ENCODE measurements at places on chromosomes 16 and 17.

DNA sequence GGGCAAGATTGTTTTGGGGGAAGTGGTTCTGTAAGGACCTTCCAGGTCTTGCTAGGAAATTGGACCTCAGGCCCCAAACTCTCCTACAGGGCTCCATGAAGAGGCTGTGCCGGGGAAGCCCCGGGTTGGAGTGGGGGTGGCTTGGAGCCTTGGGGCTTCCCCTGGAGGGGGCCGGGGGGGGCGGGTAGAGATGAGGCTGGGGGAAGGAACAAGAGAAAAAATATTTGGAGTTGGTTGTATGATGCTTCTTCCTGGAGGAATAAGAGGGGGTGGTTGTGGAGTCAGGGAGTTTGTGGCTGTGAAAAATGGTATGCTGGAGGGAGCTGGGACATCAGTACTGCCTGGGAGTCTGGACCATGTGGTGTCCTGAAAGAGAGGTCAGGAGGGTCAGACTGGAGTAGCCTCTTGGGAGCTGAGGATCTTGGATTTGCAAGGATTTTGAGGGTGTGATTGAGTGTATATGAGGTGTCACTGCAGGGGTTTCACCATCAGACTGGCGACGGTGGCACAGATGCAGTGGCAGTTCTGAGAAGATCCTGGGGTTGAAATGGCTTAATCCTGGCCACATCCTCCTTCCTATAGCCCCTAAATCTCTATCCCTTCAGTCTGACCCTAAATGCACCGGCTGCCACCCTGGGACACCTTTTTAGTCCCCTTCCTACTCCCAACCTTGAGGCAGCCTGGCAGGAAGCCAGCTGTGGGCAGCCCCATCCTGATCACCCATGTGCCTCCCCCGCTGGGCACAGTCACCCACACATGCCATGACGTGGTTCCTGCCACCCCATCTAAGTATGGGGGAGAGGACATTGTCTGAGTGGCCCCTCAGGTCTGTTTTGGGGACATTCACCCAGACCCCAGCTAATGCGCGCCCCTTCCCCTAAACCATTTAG is 10.9 kb downstream of the RARA start:
- no peak for DNase-seq

DNA sequence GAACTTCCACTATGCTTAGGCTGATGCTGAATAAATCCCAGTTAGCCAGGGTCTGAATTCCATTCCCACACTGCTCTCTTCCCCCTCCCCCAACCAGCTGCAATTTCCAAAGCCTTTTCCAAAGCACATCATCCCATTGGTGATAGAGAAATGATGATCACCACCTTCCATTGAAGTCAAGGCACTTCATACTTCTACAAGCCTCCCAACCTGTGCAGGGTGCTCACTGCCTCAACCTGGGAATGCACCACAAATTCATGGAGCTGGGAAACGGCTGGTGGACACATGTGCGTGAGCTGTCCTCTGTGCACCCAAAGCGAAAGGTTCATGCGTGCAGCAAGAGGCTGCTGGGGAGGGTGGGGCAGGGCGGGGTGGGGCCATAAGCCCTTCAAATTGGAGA is 302.7 kb upstream of the IRX3 start:
- no peak for DNase-seq

GRCh38 chr16:85928401-85928820 is 29.4 kb downstream of the IRF8 start:
- DNase-seq = no peak

- DNase-seq = no peak
These were observed 28.9 kb upstream of the CDH15 start for GRCh38 chr16:89142474-89143195.

GRCh38 chr16:16007743-16008111 is 58.3 kb downstream of the ABCC1 start:
- no peak for DNase-seq

- no peak for DNase-seq
These were observed 44.9 kb downstream of the SMURF2 start for GRCh38 chr17:64617125-64617780.

DNA sequence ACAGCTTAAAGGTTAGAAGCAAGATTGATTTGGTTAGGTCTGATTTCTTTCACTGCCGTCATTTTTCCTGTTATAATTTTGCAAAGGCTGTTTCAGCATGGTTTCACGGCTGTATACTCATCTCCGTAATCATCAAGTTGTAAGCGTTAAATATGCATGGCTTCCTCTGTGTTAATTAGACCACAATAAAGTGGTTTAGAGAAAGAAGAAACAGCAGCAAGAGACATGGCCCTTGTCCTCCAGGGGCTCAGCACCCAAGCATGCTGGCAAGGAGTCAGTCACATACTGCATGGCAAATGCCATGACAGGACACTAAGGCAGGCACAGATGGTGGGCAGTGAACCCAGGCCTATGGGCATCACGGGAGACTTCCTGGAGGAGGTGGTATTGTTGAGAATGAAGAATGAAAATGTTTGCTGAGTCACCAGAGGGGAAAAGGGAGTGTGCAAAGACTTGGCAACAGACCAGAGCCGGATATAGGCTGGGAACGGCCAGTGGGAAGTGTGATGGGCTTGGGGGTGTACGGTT is 61.4 kb upstream of the PLCG2 start:
- no peak for DNase-seq

DNA sequence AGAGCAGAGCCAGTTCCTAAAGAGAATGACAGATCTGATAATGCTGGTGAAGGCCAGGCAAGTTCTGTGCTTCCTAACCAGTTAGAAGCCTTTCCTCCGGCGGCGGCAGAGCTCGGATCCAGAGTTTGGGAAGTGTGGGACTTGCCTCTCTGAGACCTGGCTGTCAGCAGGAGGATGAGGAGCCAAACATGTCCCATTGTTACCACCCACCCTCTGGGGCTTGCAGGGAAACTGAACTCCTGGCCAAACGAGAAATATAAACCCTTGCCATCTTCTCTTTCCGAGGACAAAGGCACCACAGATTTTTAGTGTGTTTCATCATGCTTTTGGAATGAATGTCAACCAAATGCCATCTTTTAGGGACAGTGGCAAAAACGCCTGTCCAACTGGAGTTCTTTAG is 80.2 kb upstream of the SMURF2 start:
- no peak for DNase-seq

DNA sequence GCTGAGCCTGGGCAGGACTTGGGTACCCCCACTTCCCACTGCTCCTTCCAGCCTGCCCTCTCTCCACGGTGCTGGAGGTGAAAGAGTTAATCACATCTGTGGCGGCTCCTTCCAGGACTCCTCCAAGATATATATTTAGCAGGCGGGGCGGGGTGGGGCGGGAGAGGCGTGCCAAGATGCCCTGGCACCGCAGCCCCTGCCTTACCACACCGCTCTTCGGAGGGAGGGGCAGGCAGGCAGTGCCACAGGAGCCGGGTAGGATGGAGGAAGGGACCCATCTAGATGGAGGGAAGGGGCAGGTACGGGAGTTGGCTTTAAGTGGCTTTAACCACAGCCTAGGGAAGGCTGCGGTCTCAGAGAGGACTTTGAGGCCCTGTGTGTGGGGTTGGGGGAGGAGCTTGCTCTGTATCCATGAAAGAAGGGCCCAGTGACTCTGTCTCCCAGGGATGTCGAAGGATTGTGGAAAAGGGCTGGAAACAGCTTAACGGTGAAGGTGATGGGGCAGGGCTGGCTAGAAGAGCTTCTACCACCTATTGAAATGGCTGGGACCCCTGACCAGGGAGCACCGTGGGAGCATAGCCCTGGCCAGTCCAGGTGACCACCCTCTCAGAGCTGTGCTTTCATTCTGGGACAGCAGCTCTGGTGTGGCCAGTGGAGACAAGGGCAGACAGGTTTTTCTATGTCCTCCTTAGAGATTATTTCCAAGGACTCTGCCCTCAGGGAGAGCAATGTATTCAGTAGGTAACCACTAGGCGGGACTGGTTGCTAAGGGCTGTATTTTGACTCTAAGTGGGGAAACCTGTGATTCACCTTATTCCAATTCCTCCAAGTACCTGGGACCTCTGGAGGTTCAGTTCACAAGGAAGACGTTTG is 13.0 kb downstream of the GPR142 start:
- DNase-seq = no peak

GRCh38 chr17:78412403-78412802 is 34.0 kb downstream of the PGS1 start:
- DNase-seq = no peak

DNA sequence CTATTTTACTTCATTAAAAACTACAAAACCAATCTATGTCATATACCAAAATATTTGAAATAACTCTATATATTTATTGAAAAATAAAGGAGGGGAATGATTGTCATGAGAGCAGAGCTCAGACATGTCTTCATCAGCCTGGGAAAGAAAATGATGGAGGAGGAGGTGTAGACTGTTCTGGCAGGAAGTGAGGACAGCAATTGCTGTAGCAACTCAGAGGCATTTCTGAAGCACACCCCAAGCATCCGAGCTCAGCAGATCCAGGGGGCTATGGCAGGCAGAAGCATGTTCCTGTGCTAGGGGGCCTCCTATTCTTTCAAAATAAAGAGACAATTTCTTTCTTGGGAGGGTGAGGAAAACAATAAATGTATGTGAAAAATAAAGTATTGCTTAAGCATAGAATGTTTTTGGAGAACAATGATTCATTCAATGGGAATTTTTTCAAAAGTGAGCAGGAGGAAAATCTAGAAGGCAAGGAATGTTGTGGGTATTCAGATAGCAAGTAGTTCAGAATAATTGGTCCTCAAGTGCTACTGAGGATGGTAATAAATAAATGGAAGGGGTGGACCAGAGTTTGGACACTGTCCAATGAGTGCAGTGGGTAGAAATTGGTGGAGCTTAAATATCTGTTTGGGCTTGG is 383.4 kb downstream of the CDH11 start:
- no peak for DNase-seq

GRCh38 chr17:67830440-67830839 is 5.1 kb downstream of the BPTF start:
- no peak for DNase-seq

DNA sequence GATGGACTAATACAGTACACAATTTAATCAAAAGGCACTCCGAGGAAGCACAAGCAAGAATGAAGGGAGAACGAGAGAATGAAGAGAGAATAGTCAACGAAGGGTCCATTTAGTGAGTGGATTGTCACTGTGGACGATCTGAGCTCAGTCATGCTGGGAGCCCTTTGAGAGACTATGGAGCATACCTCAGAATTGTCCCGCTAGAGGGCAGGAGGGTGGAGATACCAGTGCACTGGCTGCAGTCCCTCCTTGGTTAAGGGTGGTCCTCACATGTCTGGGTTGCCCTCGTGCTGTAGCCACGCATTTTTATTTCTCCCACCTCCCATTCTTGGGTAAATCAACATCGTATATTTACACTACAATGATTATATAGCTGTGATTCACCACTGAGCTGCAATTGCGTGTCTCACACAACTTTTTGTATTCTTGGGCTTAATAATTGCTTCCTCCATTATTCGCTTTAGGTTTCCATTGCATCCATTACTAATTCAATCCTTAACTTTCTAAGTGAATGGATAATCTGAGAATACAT is 33.2 kb upstream of the FAM20A start:
- no peak for DNase-seq

- no peak for DNase-seq
These were observed 16.2 kb downstream of the OTOP3 start for GRCh38 chr17:74951680-74952421.

- DNase-seq = no peak
These were observed 35.1 kb downstream of the MARF1 start for GRCh38 chr16:15607700-15608396.

- no peak for DNase-seq
These were observed 782.7 kb upstream of the KIF2B start for GRCh38 chr17:53039981-53040380.
